ENCODE measurements at places on chromosomes 5 and 9.
A peak's percentile ranks its signal among the peaks of the same experiment; 100 is the strongest.

GRCh38 chr5:142013734-142014521, 1.1 kb upstream of the GNPDA1 start:
- no peak for DNase-seq

- DNase-seq = no peak
Observed at GRCh38 chr9:108708448-108708847, 147.3 kb downstream of the ACTL7B start.

DNA sequence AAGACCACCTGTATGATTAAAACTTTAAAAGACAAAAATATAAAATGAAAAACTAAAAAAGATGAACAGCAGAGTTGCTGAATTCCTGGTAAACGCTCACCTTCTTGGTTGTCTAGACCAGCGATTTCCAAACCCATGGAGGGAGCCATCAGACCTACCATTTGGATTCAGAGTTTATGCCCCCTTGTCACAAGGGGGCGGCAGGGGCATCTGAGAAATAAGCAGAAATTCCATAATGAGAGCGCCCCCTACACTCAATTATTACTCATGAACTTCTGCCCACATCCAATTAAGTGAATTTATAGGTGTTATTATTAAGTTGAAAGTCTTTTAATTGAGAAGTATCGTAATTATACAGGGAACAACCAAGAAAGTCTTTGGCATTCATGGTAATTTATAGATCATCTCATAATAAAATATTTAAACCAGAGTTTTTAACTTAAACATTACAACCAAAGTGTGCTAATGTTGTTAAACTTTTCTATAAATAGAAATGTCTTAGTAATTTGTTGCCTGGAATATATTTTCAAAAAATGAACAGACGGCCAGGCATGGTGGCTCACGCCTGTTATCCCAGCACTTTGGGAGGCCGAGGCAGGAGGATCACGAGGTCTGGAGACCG, 35.2 kb upstream of the SPATA31C2 start:
- DNase-seq = peak; percentile 20

DNA sequence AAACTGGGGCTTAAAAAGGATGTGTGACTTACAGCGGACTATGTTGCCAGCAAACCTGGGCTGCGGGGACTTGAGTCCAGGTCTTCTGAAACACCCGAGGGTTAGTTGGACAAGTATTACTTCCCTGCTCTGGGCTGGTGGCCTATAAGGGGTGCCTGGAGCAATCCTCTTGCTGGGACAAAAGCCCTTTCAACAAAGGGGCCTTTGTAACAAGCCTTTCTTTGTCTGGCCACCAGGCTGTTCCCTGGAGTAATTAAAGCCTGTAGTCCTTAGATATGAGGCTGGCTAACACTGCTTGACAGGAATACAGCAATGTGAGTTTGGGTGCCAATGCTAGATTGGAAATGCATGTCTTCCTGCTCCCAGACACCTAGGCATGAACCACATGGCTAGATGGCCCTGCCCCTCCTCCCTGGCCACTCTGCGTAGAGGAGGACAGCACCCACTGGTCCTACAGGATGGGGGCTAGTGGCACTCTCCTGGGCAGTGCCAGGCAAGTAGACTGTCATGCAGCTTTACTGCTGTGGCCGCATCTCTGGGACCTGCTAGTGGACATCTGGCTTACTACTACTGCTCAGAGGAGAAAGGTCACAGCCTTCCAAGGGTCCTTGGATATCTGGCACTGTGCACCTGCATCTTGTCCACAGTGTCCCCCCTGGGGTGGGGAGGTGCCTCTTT, 343.1 kb downstream of the ZSWIM6 start:
- DNase-seq = no peak

GRCh38 chr5:73783828-73784227, 157.8 kb downstream of the ARHGEF28 start:
- DNase-seq = no peak

GRCh38 chr5:139592289-139592688, 31.1 kb downstream of the UBE2D2 start:
- no peak for DNase-seq

GRCh38 chr5:33068786-33069185, 357.7 kb downstream of the NPR3 start:
- no peak for DNase-seq

- DNase-seq = no peak
Observed at GRCh38 chr5:20335978-20336377, 348.0 kb upstream of the CDH18 start.

- DNase-seq = no peak
Observed at GRCh38 chr9:129673602-129674001, 8.2 kb downstream of the PRRX2 start.

DNA sequence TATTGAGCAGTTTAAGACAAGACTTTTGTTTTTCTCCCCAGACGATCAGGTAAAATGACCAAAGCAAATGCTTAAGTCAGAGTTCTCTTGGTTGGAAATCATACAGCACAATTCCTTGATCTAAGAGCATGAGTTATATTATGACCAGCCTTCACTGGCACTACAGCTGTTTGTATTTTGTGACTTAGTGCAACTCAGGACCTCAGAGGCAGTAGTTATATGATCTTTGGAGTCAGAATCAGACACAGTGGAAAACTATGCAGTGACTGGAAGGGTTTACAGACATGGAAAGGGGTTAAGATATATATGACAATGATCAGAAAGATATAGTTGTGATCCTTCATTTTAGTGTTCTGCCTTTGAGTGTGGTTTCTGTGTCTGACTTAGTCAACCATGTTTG, 24.3 kb downstream of the RAD23B start:
- DNase-seq = no peak
